ENCODE measurements at places on chromosomes 6 and 20.

DNA sequence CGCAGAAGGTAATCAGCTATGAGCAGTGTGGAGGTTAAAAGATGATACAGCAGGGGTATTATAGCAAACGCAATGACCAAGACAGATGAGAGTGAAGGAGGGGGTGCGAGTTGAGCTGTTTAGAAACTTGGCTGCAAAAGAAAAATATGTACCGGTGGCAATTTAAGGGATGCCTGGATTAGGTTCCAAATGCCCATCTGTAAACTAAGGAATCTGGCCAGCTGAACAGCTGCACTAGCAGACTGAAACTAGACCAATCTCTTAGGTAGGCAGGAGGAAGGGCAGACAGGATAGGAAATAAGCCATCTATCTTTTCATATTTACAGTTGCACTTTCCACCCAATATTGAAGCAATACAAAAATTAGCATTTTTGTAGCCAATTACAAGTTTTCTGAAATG, 407.6 kb downstream of the HTR1B start:
- no peak for DNase-seq

DNA sequence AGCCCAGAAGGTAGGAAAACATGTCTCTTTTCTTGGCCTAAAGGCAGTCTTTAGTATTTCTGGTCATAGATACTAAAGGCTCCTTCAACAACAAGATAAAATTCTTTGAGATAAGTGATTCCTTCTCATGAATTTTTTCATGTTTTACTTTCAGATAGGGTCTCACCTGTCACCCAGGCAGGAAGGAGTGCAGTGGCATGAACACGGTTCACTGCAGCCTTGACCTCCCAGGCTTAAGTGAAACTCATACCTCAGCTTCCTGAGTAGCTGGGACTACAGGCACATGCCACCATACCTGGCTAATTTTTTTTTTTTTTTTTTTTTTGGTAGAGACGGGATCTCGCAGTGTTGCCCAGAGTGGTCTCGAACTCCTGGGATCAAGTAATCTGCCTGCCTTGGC, 9.1 kb downstream of the PNLDC1 start:
- DNase-seq, result no peak

DNA sequence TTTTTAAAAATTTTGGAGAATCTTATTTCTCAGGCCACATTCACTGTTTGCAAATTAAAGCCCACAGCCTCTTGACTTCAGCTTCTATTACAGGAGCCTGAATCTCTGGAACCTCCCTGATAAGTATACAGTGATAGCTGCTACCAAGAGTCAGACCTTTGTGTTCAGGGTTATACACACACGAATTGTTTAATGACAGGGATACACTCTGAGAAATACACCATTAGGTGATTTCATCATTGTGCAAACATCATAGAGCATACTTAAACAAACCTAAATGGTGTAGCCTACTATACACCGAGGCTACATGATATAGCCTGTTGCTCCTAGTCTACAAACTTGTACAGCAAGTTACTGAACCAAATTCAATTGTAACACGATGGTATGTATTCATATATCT, 473.9 kb downstream of the PKHD1 start:
- no peak for DNase-seq

- DNase-seq, result no peak
Measured at GRCh38 chr6:165835410-165835851, 172.4 kb upstream of the PDE10A start.

DNA sequence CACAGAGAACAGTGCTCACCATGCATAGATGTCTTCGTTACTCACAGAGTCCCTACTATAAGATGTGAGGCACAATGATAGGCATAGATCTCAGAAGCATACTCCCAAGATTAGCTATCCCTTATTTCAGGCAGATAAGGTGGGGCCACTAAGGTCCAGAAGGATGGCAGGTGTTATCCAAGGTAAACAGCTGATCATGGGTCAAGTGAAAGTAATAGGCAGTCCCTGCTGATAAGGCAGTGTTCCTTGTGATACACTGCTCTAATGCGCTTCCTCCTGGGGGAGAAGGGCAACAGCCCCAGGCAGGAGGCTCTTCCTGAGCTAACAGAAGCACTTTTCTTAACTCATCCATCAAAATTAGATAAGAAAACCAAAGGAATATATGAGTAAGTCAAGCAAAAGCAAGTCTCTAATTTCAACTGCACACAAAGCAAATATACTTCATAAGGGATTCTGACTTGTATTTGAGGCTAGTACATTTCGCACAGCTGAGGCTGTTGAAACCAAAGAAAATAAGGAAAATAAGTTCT, 42.2 kb downstream of the METTL24 start:
- DNase-seq, result no peak

GRCh38 chr6:116596815-116597214, 19.5 kb upstream of the RSPH4A start:
- no peak for DNase-seq

DNA sequence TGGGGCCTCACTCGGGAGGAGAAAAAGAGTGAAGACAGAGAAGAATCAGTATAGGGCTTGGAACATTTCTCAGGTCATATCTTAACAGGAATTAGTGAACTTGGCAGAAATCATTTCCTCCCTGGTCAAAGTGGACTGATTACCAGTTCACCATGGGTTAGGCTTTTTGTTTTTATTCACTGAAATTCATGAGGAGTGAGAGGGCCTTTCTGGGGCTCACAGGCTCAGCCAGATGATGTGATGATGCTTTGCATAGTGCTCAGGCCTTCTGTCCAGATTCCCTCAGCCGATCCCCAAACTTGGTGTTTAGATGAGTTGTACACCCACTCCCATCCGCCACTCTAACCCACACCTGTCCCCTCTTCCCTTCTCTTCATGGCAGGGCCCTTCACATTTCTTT, 32.5 kb downstream of the SRSF3 start:
- no peak for DNase-seq

DNA sequence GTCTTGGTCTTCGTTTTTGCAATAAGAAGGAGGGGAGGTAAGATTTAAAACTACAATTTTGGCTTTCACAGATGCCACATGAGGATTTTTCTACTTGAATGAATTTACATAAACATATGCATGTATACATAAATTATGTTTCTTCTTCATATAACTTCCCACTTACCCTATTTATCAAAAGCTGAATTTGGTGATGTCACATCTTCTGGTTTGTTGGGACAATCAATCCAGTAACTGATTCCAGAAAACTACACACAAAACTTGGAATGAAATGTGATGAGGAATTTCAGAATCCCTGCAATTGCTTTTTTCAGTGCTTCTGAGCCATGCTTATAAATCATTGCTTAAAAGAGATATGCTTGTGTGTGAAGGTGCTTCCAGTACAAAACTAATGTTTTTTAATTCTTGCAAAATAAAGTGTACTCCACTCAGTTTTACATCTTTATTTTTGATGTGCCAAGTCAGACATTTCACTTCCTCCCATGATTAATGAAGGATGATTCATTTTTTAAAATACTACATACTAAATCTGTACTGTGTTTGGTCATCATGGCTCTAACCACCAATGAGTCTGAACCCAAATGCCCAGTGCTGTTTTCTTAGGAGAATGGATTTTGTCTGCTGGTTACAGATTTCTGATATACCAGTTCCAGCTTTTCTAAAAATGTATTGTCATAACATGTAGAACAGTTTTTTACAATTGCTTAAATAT, 32.1 kb upstream of the RIN2 start:
- no peak for DNase-seq

DNA sequence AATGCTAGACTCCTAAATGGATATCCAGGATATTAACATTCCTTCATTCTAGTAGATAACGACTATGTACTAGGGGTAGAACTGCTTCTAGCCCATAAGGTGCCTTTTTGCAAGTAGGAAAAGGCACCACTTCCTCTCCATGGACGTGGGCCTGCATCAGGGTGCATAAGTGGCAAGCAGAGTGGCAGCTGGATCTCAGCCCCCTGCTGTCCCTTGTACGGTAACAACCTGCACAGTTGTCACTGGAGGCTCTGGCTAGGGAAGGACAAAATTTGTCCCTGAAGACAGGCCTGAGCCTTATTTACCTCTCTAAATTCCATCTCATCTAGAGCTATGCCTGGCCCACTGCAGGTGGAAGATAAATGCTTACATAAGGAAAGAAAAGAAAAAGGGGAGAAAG, 42.5 kb upstream of the SAYSD1 start:
- no peak for DNase-seq

DNA sequence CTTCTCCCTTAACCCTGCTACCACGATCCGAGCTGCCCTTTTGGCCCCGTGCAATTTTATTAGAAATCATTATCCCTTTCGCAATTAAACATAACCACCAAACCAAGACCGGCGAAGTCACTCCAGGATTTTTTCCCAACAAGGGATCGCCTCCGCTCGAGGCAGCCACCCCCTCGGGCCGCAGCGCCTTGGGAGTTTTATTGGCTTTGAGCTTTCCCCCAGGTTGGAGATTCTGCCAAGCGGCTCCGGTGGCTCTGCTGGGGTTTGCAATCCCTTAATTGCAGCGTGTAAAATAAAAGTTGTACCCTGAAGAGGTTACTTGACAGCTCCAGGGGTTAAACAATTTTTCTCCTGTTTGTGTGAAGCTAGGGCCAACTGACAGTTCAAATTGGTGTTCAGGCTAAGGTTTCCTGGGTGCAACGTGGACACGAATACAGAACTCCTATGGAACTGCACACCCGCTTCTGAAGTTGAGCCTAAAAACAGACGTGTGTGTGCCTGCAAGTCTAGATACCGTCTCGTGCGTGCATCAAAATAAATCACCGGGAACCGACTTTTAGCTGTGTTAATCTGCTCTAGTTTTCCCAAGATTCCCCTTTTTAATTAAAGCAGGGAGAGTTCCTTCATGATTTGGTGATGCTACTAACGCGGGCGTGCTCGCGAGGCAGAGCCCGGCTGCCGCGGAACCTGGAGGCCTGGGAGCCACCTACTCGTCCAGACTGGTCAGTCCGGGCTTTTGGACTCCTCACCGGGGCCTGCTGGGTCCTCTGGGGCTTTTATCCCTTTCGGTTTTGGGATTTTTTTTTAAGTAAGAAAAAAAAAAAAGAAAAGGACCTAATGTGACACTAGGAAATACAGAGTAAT, 975 bp upstream of the TFAP2A start:
- DNase-seq, result no peak

GRCh38 chr6:46175446-46175845, 4.7 kb upstream of the ENPP5 start:
- no peak for DNase-seq

DNA sequence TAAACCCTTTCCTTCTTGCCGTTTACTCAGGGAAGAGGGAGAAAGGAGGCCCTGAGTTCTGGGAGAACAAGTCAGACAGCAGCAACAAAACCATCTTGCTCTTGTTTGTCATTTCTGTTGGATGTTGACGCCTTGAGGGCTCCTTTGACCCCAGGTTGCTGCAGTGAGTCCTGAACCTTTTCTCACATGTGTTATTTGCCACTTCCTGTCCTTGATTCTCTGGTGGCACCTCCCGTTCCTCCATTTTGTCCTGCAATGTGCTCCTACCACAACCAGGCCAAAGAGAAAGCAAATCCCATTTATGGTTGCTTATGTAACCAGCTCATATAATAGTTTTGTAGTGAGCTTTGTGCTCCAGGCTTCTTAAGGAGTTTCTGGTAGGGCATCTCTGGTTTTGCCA, 66.6 kb upstream of the ADGRF4 start:
- no peak for DNase-seq

GRCh38 chr6:163094881-163095280, 319.6 kb upstream of the QKI start:
- no peak for DNase-seq

DNA sequence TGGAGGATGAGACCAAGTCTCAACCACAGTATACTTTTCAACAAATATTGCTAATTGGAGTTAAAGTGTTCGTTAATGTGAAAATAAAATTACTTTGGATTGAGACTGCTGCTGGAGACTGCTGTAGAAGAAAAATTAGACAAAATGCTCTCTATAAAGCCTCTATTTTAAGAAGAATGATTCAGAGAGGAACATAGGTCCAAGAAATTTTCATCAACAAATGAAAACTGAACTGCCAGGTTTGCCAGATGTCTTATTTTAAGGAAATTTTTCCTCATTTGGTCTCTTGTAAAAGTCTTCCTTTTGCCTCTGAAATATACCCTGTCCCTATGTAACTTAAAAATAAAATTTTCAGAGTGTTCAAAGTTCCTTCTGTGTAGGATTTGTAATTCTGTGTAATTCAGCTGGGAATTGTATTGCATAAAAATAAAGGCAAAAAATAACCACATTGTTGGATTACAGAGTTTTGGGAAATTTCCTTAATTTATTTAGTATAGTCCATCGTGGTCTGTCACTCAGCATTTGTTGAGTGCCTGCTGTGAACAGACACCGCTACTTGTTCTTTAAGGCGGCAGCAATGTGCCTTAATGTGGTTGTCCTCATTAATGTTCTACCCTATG, 27.4 kb downstream of the ANKS1A start:
- no peak for DNase-seq

GRCh38 chr20:31720486-31721407, 1.9 kb downstream of the BCL2L1 start:
- no peak for DNase-seq

DNA sequence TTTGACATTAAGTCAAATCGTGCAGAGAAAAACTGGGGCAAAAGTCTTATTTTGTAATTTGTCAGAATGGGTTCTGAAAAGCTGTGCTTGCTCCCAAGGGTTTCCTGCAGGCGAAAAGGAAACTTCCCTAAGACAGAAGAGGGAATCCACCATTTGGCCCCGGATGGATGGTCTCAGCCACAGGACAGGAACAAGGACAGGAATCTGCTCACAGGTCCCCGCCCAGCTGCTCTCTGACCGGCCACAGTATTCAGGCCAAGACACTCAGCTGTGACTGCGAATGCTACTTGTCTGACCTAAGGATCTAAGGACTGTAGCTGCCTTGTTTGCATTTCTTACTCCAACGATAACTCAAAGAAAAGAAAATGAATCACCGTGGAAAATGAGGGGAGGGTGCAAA, 197.0 kb downstream of the BMP7 start:
- DNase-seq, result no peak

GRCh38 chr6:162249907-162250642, 477.5 kb downstream of the PRKN start:
- DNase-seq, result no peak

- no peak for DNase-seq
Measured at GRCh38 chr6:106855117-106855516, 119.4 kb downstream of the CD24 start.

- DNase-seq, result no peak
Measured at GRCh38 chr6:56706981-56707726, 64.5 kb upstream of the DST start.

DNA sequence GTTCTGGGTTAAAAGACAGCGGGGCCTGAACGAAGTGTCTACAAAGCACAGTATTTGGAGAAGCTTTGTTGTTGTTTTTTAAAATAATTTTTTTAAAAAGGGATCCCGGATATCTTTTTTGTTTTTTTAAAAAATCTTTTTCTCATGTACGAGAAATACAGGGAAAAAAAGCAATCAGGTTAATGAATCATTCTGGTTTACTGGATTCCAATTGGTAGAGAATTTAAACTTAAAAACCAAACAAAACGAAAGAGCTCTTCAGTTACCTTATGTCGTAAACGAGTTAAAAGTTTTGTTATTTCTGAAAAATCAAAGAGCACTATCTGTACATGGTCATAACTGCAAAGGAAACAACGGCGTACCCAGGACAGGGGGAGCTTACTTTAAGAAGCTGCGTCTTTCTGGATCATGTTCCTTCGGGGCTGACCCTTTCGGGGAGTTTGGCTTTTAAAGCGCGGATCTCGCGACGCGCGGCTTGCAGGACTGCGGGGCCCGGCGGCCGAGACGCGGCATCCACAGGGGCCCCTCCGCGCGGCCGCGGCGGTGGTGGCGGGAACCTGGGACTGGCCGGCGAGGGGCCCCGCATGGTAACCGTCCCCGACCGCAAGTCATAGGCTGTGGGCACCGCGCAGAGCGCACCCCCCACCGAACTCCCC, 927 bp downstream of the IL20RA start:
- no peak for DNase-seq
